CD4-positive, alpha-beta T cell treated with Interleukin-17A for 1 hour (primary cell): ENCODE measurements at places on chromosomes 3 and 15.

GRCh38 chr3:115833074-115833473 lies 209.8 kb downstream of the GAP43 start:
- DNase-seq: no peak

GRCh38 chr15:73740152-73741048 lies 12.8 kb downstream of the INSYN1 start:
- DNase-seq: no peak

DNA sequence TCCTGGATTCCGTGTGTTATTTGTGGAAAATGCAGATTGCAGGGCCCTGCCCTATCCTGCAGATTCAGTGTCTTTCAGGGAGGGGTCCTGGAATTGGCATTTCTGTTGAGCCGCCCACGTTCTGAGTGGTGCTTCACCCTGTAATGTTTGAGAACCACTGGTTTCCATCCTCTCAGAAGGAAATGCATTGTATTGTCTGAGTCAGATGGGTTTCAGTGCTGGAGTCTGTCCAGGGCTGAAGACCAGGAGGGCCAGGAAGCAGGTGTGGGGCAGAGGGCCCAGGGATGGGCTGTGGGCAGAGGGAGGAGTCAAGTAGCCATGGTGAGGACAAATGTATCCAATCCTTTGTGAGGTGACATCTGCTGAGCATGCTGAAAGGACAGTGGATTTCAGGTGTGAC lies 123.8 kb downstream of the SV2B start:
- DNase-seq: no peak

- no peak for DNase-seq
Observed at GRCh38 chr3:174126990-174127758, 729.6 kb downstream of the NLGN1 start.

DNA sequence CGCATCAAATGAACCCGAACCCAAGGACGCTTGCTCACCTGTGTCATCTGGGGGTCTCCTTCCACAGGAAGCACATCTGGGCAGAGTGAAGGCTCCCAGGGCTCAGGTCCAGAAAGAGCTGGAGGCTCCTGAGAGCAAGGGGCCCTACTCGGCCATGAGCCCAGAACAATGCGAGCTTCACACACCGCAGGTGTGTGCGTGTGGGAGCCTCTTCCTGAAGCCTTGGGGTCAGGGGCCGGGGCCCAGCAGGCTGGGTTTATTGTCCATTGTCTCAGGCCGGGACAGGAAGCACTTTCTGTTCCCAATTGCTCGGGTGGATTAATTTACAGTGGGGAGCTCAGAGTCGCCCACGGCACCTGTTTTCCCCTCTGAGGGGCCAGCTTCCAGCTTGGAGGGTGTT lies 74.8 kb downstream of the RPN1 start:
- no peak for DNase-seq

GRCh38 chr3:190746531-190746930 lies 116.0 kb downstream of the GMNC start:
- no peak for DNase-seq

- no peak for DNase-seq
Observed at GRCh38 chr3:165526367-165526766, 310.9 kb downstream of the BCHE start.

GRCh38 chr3:14772533-14773138 lies 46.1 kb upstream of the FGD5 start:
- DNase-seq: no peak

DNA sequence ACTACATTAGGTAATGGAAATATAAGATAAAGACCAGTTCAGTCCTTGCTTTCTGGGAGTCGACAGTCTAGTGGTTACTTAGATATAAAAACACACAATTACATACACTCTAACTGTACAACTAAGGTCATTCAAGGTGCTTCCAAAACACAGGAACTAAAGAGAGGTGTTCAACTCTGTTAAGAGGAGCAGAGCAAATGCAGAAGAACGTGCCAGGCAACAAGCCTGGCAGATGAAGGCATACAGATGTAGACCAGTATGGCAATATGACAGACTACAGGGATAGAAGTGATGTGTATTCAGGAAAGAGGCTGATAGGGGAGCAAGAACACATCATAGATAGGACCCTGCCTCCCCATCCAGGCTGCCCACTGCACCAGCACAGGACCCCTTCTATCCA lies 78.3 kb downstream of the CBLB start:
- no peak for DNase-seq

DNA sequence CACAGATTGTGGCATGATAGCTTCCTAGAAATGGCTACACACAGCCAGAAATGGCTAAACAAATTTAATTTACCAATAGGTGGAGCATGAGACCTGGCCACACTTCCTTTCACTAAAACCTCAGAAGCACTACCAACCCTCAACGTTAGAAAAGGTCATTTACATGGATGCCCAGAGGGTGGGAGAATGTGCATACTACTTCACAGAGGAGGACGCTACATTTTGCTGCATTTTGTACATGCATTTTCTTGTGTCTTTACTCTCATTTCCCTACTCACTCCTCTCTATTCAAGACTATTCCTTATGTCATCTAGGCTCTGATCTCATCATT lies 40.1 kb downstream of the C2CD4B start:
- no peak for DNase-seq

DNA sequence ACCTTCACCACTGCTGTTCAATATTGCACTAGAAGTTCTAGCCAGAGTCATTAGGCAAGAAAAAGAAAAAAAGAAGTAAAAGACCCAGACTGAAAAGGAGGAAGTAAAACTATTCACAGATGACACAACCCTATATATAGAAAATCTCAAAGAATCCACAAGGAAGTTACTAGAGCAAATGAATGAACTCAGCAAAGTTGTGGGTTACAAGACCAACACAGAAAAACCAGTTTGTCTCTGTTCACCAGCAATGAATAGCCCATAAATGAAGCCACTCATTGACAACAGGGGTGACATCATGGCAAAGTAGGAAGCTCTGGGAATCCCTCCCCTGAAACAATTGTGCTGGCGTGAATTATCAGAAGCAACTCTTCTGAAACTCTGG lies 4.6 kb downstream of the CFAP100 start:
- no peak for DNase-seq

GRCh38 chr3:55453886-55454496 lies 33.1 kb downstream of the WNT5A start:
- no peak for DNase-seq

- no peak for DNase-seq
Observed at GRCh38 chr3:194326192-194326967, 24.7 kb downstream of the CPN2 start.

DNA sequence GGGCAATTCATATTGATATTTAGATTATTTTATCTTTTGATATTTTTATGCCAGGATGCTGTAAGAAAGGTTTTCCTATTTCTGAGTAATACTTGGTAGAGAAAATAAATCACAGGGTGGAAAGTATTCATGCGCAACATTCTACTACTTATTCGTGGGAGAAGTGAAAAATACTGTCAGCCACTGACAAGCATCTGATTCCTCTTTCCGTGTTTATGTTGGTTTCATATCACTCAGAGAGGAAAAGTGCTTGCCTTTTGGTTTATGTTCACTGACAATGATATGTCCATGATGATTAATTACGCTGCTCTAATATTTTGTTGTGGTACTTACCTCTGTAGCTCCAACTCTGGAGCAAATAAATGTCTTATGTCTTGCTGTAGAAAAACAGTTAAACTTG lies 429.4 kb downstream of the EDEM1 start:
- DNase-seq: no peak

DNA sequence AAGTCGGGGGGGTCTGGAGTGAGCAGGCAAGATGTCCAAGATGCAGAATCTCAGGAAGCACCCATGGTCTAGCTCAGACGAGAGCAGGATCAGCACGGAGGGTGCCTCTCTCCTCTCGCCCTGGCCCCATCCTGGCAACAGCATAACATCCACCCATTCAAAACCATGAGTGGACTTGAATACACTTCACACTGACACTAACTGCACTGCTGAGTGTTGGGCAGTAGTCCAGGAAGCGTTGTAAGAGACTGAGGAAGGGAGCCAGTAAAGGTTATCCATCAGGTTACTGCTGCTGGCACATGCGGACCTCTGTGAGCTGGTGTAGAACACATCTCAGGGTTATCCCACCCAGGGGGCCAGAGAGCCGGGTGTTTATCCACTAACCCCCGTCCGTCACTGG lies 131.0 kb upstream of the TOPAZ1 start:
- no peak for DNase-seq

DNA sequence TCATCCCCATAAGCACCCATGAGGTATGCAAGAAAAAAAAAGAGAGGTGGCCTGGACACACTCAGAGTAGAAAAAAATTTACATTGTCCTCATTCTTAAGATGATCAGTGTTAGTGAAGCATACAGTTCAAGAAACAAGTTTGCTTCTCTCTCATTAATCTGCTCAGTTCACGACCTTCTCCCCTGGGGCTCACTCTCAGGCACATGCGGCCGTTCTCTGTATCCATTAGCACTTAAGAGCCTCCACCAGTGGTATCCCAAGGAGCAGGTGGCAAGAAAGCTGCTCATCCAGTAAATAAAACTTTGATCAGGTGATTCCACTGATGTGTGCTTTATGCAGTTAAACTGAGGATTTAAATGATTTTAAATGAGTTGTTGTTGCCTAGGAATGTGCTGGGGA lies 57.4 kb downstream of the ARHGAP31 start:
- DNase-seq: no peak
